ENCODE measurements at places on chromosomes 5 and 9. TPM values are rescaled to one million over a fixed set of nuclear protein-coding genes. Genes with fewer than 3 reads are reported as not detected.

DNA sequence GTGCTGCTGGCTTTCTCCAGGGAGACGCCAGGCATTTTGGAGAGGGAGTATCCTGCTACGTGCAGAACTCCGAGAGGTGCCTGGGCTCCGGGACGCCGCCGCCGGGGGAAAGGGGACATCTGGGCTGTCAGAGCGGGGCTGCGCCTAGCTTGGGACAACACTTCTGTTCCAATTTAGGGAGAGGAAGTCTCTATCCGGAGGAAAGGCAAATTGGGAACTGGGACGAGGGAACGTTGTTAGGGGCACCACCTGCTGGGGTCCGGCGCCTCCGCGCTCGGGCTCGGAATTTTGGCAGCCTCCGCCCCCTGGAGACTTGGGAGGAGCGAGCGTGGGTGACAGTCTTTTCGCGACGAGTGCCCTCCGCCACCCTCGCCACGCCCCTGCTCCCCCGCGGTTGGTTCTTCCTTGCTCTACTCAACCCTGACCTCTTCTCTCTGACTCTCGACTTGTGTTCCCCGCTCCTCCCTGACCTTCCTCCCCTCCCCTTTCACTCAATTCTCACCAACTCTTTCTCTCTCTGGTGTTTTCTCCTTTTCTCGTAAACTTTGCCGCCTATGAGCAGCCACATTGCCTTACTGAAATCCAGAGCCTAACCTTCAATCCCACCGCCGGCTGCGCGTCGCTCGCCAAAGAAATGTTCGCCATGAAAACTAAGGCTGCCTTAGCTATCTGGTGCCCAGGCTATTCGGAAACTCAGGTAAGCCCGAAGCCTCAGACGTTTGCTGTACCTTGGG, 1.6 kb downstream of the TSLP start:
- DNase-seq: peak; percentile 30

DNA sequence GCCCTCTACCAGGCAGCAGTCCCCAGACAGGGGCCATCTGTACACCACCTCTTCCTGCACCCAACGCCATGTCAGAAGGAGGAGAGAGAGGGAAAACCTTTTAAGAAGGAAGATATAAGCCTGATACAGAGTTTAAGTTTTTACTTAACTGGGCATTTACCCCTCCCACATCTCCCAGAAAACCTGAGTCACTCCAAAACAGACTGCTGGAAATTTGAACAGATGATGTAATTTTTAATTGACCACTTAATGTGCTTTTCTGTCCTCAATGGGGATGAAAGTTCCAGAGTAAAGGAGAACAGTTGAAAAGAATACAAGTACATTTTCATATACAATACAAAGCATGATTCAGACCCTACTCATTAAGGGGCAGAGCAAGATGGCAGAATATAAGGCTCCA, 63.9 kb downstream of the TTC39B start:
- no peak for DNase-seq

DNA sequence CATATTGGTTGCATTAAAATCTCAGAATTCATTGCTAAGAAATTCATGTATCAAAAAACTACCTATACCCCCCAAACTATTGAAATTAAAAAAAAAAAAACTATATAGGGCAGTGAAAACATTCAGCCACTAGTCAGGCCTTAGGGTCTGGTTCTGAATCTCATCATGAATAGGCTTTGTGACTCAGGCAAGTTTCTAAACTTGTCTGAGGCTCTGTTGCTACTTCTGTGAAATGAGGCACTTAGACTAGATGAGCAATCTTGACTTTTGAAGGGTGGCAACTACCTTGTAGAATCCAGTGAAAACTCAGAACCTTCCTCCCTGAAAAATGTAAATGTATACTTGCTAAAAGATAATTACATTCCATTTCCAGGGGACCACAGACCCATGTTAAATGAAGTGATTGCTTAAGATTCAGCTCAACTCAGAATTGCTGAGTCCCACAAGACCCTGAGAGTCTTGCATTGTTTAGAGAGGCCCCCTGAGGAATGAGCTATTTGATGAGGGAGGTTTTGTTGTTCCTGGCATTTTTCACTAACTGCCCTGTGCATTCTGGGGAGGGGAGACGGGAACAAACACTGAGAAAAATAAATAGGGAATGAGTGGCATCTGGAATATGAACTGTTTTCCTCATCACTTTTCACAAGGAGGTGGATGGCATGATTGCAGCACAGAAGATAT, 29.5 kb downstream of the RAI14 start:
- DNase-seq: no peak

CTXN3 gene
- polyA plus RNA-seq: not detected

RAB3C gene
- 1.3 TPM for polyA plus RNA-seq

DNA sequence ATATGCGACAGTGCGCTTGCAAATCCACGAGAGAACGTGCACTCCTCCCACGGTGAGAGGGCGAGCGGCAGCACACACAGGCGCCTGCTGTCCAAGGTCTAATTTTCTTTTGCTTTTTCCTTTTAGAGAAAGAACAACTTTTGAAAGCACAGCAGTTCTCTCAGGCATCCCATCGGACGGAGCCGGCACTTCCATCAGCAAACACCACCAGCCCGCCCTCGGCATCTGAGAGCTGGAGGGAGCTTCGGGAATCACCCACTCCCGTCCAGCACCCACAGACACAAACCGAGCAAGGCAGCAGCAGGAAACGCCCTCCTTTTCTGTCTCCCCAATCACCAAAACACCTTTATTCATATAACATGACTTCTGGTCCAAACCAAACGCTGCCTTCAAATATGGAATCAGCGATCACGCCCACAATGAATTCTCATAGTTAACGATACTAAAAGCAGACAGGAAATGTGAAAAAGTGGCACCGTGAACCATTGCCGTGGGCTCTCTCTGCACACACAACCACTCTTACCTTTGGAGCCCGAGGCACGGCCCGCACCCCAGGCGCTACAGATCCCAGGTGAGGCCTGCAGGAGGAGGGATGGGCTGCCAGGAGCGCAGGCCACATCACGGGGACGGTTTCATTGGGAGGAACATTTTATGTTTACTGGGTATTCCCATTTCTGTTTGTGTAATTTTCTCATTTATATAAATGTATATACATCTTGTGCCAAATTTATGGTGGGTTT, 14.2 kb downstream of the LPCAT1 start:
- no peak for DNase-seq

GRCh38 chr9:127876026-127876763, 1.3 kb downstream of the AK1 start:
- no peak for DNase-seq

Measured in right lung (tissue), 10 donors.